ENCODE measurements at places on chromosomes 4 and X.
A peak's percentile ranks its signal among the peaks of the same experiment; 100 is the strongest.

- no peak for DNase-seq
- H3K27ac ChIP-seq = no peak overlapping the region
- no peaks in the 10 kb centered on the region for H3K36me3 ChIP-seq
- H3K4me1 ChIP-seq = peaks cover 3% of the 10 kb centered on the region
Observed at GRCh38 chr4:159398236-159398638, 295.4 kb downstream of the RAPGEF2 start.

DNA sequence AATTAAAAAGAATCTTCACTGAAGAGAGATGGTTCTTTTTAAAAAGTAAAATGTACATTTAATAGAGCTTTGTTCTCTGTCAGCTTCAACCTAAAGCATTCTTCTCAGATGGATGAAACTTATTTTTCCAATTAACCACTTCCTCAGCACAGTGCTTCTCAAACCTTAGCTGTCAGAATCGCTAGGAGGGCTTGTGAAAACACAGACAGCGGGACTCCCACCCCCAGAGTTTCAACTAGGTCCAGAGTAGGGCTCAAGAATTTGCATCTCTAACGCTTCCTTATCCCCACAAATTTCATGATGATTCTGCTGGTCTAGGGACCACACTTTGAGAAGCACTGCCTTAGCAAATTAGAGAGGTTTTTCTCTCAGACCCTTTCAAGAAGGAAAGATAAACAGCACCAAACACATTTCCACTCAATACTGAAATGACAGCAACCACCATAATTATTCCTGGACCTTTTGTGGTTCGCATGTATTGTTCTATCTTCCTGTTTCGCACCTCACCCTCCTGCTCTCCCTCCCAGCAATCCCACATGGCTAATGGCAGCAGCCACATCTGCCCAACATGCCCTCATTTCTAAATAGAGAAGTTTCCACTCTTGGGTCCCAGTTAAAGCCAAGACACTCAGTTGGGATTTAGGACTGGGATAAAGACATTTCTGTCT, 73.2 kb downstream of the ZNF827 start:
- DNase-seq = no peak
- H3K4me3 ChIP-seq = no peak overlapping the region
- no peaks in the 10 kb centered on the region for H3K27me3 ChIP-seq
- H3K4me1 ChIP-seq = no peaks in the 10 kb centered on the region
- H3K36me3 ChIP-seq = no peaks in the 10 kb centered on the region

GRCh38 chrX:66731398-66731797, 92.5 kb upstream of the EDA2R start:
- H3K36me3 ChIP-seq = no peaks in the 10 kb centered on the region
- H3K4me1 ChIP-seq = no peaks in the 10 kb centered on the region
- peak; percentile 26 for DNase-seq
- no peaks in the 10 kb centered on the region for H3K27me3 ChIP-seq
- H3K27ac ChIP-seq = no peak overlapping the region

DNA sequence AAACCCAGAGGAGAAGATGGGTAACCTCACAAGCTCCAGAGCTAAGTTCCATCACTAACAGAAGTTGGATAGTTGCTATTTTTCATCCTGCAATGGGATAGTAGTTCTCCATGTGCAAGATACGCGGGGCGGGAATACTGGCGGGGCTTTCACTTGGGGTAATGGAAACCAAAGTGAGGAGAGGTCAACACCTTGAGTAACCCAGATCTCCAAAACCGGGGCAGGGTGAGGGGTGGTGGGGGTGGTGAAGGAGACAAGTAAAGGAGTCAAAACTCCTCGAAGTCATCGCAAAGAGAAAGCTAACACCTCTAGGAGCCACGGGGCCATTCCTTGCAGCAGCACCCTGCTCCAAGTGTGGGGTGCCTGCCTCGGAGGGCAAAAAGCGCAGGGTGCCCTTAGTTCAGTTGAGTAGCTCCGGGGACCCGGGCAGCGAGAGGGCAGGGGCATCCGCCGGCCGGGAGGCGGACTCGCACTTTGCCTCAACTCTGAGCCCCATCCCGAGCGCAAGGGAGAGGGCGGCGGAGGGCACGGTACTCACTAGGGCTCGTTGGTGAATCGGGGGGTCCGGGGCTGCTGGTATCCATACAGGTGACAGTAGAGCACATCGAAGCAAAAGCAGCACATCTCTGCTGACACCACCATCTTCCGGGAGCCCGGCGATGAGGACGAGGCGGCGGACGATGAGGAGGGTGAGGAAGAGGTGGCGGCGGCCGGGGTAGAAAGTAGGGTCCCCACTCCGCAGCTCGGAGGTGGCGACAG, 645 bp downstream of the AMMECR1 start:
- H3K27ac ChIP-seq = peak overlapping the region; percentile 77
- H3K4me3 ChIP-seq = peak overlapping the region; percentile 68
- H3K27me3 ChIP-seq = no peaks in the 10 kb centered on the region
- no peaks in the 10 kb centered on the region for H3K36me3 ChIP-seq

DNA sequence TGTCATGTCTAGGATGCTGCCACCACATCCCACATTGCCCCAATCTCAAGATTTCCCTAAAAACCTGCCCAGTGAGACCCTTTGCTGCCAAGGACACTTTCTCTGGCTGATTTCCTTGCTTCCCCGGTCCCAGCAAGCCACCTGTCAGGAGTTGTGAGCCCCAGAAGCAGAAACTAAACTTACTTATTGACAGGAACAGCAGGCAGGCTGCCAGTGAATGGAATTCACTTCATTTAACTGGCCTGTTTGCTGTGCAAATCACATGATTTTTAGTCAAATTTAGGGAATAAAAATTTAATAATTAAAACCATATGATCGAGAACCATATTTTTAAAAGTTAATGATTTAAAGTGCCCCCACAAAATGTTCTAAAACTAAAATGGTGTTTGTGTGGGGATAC, 48.5 kb downstream of the MAMLD1 start:
- no peak for DNase-seq
- no peaks in the 10 kb centered on the region for H3K36me3 ChIP-seq
- no peaks in the 10 kb centered on the region for H3K27me3 ChIP-seq
- H3K4me3 ChIP-seq = no peak overlapping the region

DNA sequence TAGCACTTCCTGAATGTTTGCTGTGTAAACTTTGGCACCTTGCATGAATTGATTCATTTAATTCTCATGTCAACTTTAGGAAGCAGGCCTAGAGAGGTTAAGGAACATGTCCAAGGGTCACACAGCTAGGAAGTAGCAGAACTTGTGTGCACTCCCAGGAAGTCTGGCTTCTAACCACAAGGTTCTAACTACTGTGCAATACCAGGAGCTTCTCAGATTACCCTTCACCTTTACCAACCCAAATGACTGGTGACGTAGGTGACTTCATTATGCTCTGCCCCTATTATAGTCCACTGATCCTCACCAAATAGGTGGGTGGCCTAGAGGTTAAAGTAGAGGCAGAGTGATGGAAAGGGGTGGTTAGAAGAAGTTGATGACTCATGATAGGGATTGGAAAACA, 14.4 kb downstream of the AR start:
- H3K27ac ChIP-seq = no peak overlapping the region
- no peak for DNase-seq
- H3K27me3 ChIP-seq = no peaks in the 10 kb centered on the region
- H3K4me1 ChIP-seq = no peaks in the 10 kb centered on the region

DNA sequence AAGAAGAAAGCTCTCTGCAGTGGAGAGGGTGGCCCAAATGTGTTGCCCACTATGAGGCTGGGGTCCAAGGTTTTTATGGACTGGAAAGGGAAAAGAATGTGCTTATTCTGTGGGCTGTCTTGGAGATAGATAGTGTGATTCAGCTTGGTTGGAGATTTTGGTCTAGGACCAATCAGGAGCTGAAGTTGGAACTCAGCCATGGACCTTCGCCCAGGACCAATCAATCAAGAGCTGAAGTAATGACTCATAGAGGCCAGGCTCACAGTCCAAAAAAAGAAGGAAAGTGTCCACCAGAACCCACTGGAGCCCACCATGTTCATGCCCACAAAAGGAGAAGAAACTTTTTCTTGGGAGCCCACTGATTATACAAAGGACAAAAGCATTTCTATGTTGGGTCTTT, 369.5 kb downstream of the UBE2NL start:
- H3K27me3 ChIP-seq = no peaks in the 10 kb centered on the region

- no peaks in the 10 kb centered on the region for H3K27me3 ChIP-seq
- H3K36me3 ChIP-seq = no peaks in the 10 kb centered on the region
- no peak for DNase-seq
- H3K27ac ChIP-seq = no peak overlapping the region
- no peak overlapping the region for H3K4me3 ChIP-seq
- H3K4me1 ChIP-seq = no peaks in the 10 kb centered on the region
Observed at GRCh38 chrX:100880368-100880767, 6.2 kb upstream of the NOX1 start.

DNA sequence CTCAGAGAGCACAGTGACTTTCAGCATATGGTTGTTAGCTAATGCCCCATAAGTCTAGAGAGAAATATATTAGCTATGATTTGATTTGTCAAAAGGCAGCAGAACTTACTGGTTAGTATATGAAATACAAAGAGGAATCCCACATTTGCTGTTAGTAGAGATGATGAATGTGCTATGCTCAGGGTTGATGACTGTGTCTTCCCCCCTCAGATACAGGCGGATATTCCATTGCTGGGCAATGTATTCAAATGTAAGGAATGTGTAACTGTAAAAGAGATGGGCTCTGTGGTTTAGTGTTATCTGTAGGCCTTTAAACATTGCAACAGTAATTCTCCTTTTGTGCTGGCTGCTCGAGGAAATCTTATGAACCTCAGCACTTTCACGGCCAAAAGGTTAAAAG, 528.9 kb upstream of the ARX start:
- H3K4me3 ChIP-seq = no peak overlapping the region
- no peaks in the 10 kb centered on the region for H3K27me3 ChIP-seq
- H3K27ac ChIP-seq = no peak overlapping the region

DNA sequence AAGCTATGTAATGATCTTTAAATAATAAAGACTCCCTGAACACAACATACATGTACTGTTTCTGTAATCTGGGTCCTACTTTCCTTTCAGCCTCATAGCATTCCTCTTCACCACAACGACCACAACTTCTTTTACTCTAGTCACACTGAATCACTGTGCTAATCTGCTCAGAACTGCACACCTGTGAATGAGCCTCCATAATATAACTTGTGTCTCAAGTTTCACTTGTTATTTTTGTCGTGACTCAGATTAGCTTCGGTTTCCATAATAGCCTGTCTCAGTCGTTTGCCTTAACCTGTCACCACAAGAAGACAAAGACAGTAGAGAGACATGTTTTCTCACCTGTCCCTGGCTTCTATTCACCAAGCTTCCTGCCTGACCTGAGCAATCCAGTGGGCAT, 61.8 kb downstream of the MAGED1 start:
- H3K27ac ChIP-seq = no peak overlapping the region
- no peaks in the 10 kb centered on the region for H3K4me1 ChIP-seq
- DNase-seq = no peak
- H3K4me3 ChIP-seq = no peak overlapping the region

- H3K27me3 ChIP-seq = no peaks in the 10 kb centered on the region
- H3K36me3 ChIP-seq = no peaks in the 10 kb centered on the region
Observed at GRCh38 chr4:7677799-7678301, 243.1 kb upstream of the PSAPL1 start.

- peak; percentile 36 for DNase-seq
- H3K4me1 ChIP-seq = peaks cover 20% of the 10 kb centered on the region
- peak overlapping the region; percentile 24 for H3K4me3 ChIP-seq
- no peak overlapping the region for H3K27ac ChIP-seq
- H3K36me3 ChIP-seq = no peaks in the 10 kb centered on the region
Observed at GRCh38 chrX:40108162-40108958, 10.6 kb upstream of the BCOR start.

- no peak for DNase-seq
- no peaks in the 10 kb centered on the region for H3K36me3 ChIP-seq
- no peak overlapping the region for H3K4me3 ChIP-seq
- H3K27ac ChIP-seq = no peak overlapping the region
- H3K4me1 ChIP-seq = no peaks in the 10 kb centered on the region
- H3K27me3 ChIP-seq = no peaks in the 10 kb centered on the region
Observed at GRCh38 chrX:27222661-27223060, 240.5 kb downstream of the PPP4R3C start.

DNA sequence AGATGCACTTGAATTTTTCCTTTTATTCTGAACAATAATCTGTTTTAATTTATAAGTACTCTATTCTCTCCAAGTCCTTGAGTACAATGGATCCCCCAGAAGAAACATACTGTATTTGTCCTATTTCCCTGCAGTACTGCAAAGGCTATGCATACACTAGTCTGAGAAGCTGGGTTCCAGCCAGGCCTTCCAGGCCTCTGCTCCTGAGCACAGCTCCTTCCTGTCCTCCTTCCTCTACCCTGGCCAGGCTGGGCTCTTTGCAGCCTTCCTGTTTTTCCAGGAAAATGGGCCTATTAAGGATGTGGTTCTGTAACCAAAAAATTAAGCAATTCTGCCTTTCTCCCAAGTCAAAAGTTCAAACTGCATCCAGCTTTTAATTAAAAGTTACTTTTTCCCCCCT, 68.0 kb upstream of the STIM2 start:
- H3K4me1 ChIP-seq = peaks cover 11% of the 10 kb centered on the region
- no peak for DNase-seq
- peaks cover 18% of the 10 kb centered on the region for H3K27me3 ChIP-seq

GRCh38 chr4:122827258-122827878, 737 bp downstream of the FGF2 start:
- no peak overlapping the region for H3K27ac ChIP-seq
- H3K4me3 ChIP-seq = peak overlapping the region; percentile 58
- peak; percentile 58 for DNase-seq
- peaks cover 17% of the 10 kb centered on the region for H3K4me1 ChIP-seq

DNA sequence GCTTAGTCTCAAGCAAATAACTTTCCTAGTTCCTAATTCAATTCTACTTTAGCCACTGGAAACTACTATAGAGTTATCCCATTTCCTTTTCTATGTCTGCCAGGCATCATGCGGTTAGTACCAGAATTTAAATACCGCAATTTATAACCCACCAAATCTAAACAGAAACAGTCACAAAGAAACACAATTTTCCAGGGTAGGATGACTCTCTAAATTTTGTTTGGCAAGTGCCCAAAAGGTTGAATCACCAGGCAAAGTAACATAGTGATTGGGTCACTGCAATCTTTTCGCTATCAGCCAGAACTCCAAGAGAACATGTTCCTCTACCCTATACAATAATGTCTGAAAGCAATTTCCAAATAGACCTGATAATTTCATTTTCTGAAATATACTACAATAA, 240.2 kb upstream of the GRIA3 start:
- no peak overlapping the region for H3K4me3 ChIP-seq
- no peak overlapping the region for H3K27ac ChIP-seq
- DNase-seq = no peak
- no peaks in the 10 kb centered on the region for H3K4me1 ChIP-seq

DNA sequence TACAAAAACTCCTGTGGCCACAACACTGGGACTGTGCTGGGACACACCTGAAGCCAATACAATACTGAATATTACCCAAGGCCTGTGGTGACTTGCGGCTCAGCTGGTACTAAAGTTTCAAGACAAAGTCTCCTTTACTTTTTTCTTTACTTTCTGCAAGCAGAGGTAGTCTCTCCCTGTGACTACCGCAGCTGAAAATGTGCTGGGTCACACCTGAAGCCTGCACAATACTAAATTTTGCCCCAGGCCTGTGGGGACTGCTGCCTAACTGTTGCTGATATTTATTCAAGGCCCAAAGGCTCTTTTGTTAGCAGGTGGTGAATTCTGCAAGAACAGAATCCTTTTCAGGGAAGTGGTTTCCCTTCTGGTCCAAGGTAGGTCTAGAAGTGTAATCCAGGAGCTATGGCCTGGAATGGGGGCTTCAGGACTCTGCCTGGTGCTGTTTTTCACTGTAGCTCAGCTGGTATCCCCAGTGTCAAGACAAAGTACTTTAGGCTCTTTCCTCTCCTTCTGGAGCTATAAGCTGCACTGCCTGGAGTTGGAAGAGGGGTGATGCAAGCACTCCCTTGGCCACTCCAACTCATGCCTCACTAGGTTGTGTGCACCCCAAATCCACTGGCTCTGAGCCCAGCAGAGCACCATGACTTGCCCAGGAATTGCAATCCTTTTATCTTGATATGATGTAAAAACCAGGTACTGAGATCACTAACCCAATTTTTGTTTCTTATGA, 489.4 kb downstream of the TECRL start:
- no peak for DNase-seq
- H3K36me3 ChIP-seq = no peaks in the 10 kb centered on the region
- H3K27me3 ChIP-seq = no peaks in the 10 kb centered on the region
- no peak overlapping the region for H3K4me3 ChIP-seq
- no peak overlapping the region for H3K27ac ChIP-seq
